AG04450 (cell line): ENCODE measurements at places on chromosomes 5 and 9.

DNA sequence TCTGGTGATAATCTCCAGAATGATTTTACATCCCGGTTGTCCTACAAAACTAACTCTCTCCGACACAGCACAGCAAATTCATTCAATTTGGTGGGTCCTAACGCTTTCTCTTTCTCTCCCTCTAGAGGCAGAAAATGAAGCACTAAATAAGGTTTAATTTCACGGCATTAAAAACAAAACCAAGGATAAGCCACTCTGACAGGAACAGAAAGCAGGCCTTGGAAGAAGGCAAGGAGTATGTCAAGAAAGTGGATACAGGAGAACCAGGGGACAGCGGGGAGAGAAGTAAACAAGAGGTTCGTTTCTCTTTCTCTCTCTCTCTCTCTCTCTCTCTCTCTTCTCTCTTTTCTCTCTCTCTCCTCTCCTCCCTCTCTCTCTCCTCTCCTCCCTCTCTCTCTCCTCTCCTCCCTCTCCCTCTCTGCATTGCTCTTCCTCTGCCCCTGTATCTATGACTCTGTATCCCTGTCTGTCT, 49.8 kb downstream of the EBF1 start:
- DNase-seq = no peak

- DNase-seq = no peak
Observed at GRCh38 chr5:33367416-33367815, 73.3 kb upstream of the TARS1 start.

- no peak for DNase-seq
Observed at GRCh38 chr9:70031141-70031545, 12.5 kb upstream of the MAMDC2 start.

GRCh38 chr5:135399794-135400542, 937 bp upstream of the MACROH2A1 start:
- DNase-seq = no peak
